RKO (cell line): ENCODE measurements at places on chromosomes 12 and 14.

DNA sequence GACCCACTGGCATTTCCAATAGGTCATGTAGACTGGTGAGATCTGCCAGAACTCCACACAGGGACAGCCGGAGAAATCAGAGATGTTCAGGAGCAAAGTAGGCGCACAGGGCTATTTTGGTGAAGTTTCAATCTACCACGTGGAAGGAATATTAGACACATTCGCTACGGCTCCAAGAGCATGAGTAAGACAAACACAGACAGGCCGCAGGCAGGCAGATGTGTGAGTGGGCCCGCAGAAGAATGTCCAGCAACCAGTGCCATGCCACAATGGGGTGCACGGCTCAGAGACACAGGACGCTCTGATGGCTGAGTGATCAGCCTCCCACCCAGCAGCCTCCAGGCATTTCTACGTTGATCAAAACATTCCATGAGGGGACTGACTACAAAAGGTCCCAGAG, 10.4 kb downstream of the SLC15A4 start:
- DNase-seq: no peak

GRCh38 chr12:110698171-110698902, 9.4 kb upstream of the HVCN1 start:
- peak; percentile 82 for DNase-seq

GRCh38 chr12:122187466-122187865, 4.5 kb downstream of the LRRC43 start:
- no peak for DNase-seq

DNA sequence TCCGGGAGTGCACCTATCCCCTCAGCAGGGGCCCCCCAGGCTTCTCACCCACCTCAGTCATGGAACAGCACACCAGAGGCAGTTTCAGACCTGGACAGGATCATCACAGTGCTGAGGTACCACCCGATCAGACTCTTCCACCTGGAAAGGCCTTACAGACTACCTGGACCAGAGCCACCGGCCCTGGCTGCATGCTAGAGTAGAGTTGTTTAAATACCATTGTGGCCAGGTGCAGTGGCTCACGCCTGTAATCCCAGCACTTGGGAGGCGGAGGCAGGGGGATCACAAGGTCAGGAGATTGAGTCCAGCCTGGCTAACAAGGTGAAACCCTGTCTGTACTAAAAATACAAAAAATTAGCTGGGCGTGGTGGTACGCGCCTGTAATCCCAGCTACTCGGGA, 61.5 kb downstream of the TSPAN11 start:
- DNase-seq: no peak

DNA sequence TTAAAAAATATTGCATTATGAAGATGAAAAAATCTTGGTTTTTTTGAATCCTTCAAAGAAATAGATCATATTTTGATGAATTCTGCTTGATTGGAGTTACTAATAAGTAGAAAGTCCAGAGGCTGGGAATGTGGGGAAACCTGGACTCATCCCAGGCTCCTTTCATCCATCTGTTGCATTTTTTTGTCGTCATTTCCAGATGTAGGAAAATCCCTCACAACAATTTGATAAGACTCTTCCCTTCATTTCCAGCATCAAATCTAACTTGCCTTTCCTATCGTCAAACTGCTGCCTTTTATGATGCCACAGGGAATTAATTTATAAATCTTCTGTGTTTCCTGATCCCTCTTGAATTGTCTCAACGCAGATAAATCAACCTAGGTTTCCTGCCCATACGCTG, 211.6 kb downstream of the FBXL14 start:
- no peak for DNase-seq

GRCh38 chr14:70716958-70717357, 75.2 kb downstream of the TTC9 start:
- DNase-seq: no peak

- no peak for DNase-seq
Measured at GRCh38 chr14:76012354-76012753, 26.8 kb downstream of the IFT43 start.

- no peak for DNase-seq
Measured at GRCh38 chr12:109529691-109530640, 43.3 kb downstream of the MMAB start.

DNA sequence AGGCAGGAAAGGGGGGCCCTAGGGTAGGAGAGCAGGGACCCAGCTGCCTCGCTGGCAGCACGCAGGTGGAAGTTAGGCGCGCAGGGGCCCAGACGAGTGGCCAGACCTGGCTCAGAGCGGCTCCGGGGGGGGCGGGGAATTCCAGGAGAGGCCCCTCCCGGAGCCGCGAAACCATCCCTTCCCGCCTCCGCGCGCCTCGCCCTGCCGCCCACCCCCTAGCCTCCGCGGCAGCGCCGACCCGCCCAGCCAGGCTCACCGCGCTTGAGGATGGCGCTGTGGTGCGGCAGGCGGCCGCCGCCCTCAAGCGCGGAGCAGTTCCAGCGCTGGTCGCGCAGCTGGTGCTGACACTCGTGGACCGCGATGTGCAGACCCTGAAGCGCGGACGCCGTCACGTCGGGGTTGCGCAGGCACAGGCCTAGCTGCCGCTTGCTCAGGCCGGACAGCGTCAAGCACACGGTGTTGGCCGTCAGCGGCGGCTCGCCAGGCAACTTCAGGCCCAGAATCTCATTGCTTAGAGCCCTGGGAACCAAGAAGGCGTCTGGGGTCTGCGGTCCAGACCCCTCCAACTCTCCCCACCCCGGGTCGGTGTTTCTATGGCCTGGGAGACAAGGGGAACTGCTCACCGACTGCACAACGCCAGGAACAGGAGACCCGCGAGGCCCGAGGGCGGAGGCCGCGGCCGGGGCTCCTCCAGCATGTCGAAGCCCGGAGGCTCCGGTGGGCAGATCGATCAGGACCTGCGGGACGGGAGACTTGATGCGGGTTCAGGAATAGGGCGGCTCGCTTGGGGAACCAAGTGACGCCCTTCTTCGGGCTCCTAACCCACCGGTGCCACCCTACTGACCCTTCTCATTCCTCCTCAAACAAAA, 1.5 kb downstream of the WNT10B start:
- DNase-seq: no peak

- no peak for DNase-seq
Measured at GRCh38 chr12:100593490-100593889, 20.0 kb downstream of the GAS2L3 start.

- no peak for DNase-seq
Measured at GRCh38 chr12:67239061-67239460, 30.1 kb upstream of the CAND1 start.

DNA sequence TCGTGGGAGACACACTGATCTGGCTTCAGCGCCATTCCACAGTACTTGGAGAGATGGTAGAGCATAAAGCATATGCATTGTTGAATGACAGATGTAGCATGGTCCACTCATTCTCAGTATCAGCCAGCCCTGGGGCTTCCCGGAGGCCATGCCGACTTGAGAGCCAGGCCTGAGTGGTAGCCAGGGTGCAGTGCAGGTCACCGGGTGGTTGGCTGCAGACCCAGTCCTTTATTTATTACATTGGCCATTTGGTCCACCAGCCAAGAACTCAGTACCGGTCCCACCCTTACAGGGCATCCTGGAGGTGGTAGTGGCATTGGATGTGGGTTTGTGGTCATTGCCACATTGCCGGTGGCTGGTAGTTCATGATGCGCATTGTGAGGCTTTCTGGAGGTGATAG, 121.6 kb upstream of the RTL1 start:
- DNase-seq: no peak

GRCh38 chr14:23443881-23444280, 8.4 kb upstream of the MYH7 start:
- no peak for DNase-seq

DNA sequence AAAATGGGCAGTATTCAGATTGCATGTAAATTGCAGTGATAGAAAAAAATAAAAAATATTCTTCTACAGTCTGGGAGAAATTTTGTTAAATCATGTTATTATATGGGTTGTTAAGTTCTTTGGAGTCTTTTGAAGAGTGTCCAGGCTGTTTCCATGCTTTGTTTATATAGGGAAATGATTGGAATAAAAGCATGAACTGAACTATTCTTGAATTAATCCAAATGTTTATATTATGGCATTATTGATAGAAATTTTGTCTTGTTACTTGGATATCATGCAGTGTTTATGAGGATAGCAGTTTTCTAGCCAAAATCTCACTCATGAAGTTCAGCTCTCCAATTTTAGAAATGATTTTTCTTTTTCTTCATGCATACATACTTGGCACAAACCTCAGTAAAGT, 108.2 kb upstream of the NAV3 start:
- DNase-seq: no peak
